Astrocyte of the spinal cord (primary cell): ENCODE measurements at places on chromosomes 3 and 15.

- no peak for DNase-seq
Measured at GRCh38 chr3:46878781-46879436, 1.4 kb downstream of the PTH1R start.

DNA sequence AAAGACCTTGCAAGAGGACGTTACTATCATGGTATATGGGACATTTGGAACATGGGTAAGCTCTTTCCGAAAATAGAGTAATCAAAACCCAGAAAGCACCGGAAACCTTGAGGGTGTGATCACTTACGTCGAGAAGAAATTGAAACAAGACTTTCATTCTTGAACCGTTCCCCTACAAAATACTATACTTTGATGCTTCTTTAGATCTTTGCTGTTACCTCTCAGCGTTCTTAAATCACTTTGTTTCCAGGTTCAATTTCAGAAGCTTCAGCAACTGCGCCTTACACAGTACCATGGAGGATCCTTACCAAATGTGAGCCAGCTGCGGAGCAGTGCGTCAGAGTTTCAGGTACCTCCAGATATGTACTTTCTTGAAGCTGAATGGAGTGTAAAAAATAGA is 10.1 kb downstream of the CRTC3 start:
- no peak for DNase-seq

DNA sequence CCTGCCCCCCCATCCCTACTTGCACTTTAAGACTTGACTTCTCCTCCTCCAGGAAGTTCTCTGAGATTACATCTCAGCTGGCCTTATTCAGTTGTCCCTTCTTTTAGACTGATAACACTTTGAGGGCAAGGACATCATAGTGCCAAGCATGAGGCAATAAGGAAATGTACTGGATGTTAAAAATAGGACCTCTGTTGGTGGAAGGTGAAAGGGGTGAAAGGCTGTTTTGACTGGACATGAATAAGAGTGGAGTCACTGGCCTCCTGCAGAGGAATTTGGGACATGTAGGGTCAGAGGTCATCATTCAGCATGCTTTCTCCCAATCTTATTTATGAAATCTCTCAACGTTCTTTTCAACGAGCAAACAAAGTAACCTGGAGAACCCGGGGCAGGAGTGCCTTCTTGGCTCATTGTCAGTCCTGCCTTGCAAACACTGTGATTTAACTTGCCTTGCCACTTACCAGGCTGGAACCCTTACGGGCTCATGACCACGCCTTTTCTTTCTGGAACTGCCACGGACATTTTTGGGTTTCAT is 38.6 kb downstream of the TRIM71 start:
- DNase-seq = no peak

- no peak for DNase-seq
Measured at GRCh38 chr3:188239577-188239976, 85.6 kb downstream of the LPP start.

DNA sequence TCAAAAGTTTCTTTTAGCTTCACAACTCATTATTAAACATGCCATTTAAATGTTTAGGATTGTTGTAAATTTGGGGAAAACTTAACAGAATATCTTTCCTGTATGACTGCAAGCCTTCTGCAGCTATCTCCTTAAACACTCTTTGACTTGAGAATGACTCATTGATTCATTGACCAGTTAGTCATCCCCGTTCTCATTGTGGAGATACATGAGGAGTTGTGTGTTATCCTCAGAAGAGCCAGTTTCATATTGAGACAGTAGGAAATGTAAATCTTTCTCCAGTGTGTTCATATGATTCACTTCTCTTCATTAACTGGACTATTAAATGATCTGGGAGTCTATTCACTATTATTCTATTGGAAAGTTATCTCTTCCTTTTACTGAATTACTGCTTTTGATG is 83.0 kb downstream of the CRYGS start:
- DNase-seq = peak; percentile 67

GRCh38 chr3:6821411-6821810 is 39.5 kb upstream of the GRM7 start:
- DNase-seq = peak; percentile 63

GRCh38 chr3:29628795-29629194 is 347.9 kb downstream of the RBMS3 start:
- no peak for DNase-seq

DNA sequence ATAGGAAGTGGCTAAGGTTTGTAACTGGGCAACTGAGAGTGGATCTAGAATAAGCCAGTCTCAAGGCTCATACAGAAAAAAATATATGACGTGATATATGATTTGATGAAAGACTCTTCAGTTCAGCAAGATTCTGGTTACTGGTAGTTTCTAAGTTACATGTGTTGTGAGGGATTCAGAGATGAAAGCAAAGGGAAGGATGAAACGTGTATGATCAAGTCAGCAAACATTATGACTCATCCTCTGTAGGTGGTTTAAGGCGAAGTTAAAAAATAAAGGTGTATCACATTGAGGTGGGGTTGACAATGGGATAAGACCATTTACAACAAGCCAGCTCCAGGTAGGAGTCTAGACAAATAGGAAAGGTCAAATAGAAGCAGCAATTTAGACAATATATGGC is 16.2 kb downstream of the TERC start:
- no peak for DNase-seq

DNA sequence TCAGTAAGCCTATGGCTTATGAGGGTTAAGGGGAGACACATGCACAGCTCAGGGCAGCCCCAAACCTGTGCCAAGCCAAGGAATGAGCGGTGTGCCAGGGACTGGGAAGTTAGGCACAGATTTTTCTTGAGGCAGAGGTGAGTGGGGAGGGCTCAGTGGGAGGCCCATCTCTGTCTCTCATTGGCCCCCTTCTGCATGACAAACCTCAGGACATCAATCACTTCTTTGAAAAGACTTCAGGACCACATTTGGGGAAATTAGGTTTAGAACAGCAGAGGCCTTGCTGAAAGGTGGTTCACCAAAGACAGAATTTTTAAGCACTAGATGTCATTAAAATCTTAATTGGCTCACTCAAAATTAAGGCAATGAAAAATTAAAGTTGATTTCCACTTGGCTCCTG is 57.2 kb downstream of the RAB11A start:
- DNase-seq = no peak

DNA sequence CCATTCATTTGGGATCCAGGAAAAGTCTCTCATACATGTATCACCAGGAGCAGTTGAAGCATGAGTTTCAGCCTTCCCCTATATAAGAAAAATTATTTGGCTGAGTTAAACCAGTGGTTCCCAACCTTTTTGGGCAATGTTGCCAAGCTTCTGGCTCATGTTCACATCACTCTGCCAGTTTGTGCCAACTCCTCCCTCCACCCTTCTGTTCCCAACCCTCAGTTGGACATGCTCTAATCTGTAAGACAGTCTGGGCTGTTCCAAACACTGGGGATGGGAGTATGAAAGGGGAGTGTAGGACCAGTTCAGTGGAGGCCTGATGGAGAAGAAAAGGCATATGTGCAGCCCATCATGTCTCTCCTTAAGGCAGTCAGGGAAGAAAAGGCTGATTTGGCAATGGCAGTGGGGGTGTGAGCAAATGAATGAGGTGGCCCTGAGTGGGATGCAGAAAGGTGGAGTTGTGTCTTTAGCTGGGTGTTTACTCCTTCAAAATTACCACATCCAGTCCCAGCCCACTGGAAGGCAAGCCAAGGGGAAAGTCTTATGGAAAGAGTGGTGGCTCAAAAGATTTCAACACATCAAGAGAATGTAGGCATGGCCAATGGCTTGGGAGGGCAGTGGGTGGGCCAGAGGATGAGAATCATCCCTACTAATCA is 32.0 kb upstream of the PRICKLE2 start:
- no peak for DNase-seq

DNA sequence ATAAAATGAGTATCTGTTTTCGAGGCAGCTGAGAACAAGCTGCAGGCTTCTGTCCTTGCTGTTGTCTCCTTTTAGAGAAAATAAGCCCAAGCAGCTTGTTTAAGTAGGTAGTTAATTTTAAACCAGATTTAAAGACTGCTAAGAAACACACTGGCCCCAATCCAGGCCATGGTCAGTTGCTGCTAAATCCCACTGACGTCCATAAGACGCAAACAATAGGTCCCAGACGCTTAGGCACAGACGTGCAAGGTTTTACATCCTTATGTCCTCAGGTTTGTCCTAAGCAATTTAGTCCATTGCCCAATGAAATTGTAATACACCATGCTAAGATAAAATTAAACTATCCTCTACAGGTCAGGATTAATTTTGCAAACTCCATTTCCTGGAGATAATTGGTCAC is 120.0 kb upstream of the SNTN start:
- DNase-seq = no peak

DNA sequence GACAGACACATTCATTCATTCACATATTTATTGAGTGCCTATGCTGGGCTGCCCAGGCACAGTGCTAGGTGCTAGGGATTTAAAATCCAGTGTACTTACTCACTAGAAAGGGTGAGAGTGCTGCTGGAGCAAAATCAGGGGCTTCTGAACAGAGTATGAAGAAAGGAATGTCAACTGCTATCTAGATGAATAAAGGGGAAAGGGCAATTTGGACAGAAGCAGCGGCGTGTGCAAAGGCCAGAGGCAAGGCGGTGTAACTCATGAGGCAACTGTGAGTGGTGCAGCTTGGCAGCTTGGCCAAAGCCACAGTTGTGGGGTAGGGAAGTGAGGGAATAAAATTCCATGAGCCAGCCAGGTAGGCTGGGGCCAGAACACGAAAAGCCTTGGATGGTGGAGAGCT is 76.7 kb downstream of the RAD18 start:
- peak; percentile 49 for DNase-seq
